Caco-2 (cell line): ENCODE measurements at places on chromosomes 5 and 9. TPM values are rescaled to one million over a fixed set of nuclear protein-coding genes. Genes with fewer than 3 reads are reported as not detected.

- DNase-seq, result no peak
These were observed 474.4 kb downstream of the RASEF start for GRCh38 chr9:82588301-82589180.

GRCh38 chr9:136372561-136373299, 739 bp downstream of the CARD9 start:
- DNase-seq, result peak; percentile 76

Gene DAB2IP
- total RNA-seq, result 18.0 and 26.0 TPM in 2 replicates

Gene TMEM215
- total RNA-seq, result not detected in 2 replicates

DNA sequence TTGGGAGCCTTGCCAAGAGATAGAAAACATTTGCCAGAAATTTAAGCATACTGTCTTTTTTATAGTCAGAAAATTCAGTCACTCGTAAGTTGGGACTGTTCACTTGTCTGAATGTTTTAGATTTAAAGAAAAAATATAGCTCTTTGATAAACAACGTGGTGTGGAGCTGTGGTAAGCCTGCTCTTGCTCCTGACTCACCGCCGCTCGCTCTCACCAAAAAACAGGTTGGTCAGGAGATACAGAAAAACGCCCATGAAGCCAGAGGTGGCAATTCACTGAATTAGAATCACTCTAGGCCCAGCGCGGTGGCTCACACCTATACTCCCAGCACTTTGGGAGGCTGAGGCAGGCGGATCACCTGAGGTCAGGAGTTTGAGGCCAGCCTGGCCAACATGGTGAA, 6.2 kb downstream of the LNPEP start:
- DNase-seq, result no peak

- DNase-seq, result no peak
These were observed 24.5 kb upstream of the GPR150 start for GRCh38 chr5:95595289-95595931.

Gene RLN1
- total RNA-seq, result 0.44 TPM in 1 of 2 replicates, not detected in the other

DNA sequence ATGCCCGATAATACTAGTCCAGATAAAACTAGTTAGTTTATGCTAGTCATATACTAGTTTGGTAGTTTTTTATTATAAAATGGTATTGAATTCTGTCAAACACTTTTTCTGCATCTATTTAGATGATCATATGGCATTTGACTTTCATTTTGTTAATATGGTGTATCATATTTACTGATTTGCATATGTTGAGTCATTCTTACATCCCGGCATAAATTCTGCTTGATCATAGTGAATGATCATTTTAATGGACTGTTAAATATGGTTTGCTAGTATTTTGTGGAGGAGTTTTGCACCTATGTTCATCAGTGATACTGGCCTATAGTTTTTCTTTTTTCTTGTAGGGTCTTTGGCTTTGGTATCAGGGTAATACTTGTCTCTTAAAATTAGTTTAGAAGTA, 365.6 kb downstream of the TAF11L14 start:
- no peak for DNase-seq

Gene GNA14
- total RNA-seq, result not detected in 2 replicates

Gene CDHR2
- total RNA-seq, result 0.19 and 0.59 TPM in 2 replicates

GRCh38 chr9:17017931-17018491, 116.8 kb upstream of the CNTLN start:
- DNase-seq, result no peak

GRCh38 chr9:12889402-12890106, 114.7 kb downstream of the LURAP1L start:
- no peak for DNase-seq

GRCh38 chr5:177372034-177372896, 12.0 kb upstream of the SLC34A1 start:
- DNase-seq, result no peak

Gene SLC6A18
- not detected in 2 replicates for total RNA-seq

DNA sequence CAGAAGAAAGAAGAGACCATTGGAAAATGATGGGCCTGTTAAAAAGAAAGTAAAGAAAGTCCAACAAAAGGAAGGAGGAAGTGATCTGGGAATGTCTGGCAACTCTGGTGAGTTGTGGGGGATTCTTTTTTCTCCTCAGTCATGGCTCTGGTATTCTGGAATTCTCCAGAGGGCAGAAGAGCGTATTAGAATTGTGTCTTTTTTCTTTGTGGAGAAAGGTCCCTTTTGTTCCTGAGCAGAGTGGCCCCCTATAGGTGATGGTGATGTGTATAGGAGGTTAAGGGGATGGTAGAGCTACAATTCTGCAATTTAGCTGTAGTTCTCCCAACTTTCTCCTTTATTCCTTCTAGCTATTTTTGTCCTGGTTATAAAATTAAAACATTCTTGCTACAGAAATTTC, 1.6 kb upstream of the DHFR start:
- peak; percentile 7 for DNase-seq

GRCh38 chr5:108620516-108620915, 127.2 kb upstream of the FER start:
- no peak for DNase-seq

Gene CNTFR
- 0.26 and 0.39 TPM in 2 replicates for total RNA-seq

Gene FAM151B
- 2.4 TPM in 2 replicates for total RNA-seq

DNA sequence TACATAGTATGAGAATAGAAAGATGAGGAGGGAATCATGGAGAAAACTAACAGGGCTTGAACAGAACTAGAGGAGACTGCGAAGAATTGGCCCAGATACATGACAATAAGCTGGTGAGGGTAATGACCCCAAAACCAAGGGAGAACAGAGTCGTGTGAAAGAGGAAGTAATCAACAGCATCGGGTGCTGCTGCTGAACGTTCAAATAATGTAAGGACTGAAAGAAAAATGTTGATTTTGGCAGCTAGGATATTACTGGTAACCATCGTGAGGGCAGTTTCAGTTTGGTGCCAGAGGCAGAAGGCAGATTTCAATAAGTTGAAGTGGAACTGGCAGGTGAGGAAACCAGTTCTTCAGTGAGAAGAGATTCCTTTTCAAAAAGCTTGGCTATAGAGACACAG, 66.8 kb upstream of the SMC2 start:
- DNase-seq, result no peak

DNA sequence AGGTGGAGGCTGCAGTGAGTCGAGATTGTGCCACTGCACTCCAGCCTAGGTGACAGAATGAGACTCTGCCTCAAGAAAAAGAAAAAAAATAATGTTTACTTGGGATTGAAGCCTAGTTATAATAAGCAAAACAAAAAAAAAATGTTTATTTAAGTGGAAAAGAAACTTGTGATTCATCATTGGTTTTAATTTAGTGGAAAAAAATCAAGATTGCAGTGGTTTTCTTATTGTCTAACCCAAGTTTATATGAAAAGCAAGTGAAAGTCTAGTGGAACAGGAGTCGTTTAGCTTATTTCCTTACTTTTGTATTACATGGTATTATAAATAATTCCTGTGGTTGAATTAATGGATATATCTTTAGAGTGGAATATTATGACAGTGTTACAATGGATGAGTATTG, 8.4 kb downstream of the CNOT8 start:
- no peak for DNase-seq

- no peak for DNase-seq
These were observed 171.4 kb upstream of the PLCXD3 start for GRCh38 chr5:41681840-41682239.

DNA sequence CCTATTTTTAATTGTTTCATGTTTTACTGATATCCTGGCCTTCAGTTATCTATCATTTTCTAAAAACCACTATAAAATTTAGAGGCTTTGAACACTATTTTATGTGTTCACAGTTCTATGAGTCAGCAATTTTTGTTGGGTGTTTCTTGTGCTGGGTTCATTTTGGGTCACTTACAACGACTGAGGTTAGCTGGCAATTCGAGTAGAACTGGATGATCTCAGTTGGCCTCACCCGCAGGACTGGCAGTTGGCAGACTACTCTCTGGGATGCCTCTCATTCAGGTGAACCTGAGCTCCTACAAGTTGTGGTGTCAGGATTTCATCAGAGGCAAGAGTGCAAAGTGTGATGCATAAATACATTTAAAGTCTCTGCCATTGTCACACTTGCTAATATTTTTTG, 151.0 kb upstream of the PAPPA start:
- no peak for DNase-seq

DNA sequence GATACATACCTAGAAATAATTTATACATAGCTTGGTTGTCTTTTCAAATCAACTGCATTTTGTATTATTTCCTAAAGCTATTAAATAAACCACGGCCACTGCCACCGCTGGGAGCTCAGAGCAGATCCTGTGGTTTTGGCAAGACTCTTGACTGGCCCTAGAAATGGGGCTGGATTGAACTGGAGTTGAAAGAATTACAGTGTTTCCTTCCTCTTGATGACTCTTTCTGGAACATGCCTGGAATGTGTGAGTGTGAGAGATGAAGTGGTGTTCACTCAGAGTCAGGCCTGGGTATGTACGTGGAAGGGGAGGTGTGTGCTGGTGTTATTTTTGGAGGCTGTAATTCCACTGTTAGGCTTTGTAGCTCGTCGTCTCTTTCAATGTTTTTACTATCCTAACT, 45.9 kb downstream of the TEK start:
- DNase-seq, result no peak

DNA sequence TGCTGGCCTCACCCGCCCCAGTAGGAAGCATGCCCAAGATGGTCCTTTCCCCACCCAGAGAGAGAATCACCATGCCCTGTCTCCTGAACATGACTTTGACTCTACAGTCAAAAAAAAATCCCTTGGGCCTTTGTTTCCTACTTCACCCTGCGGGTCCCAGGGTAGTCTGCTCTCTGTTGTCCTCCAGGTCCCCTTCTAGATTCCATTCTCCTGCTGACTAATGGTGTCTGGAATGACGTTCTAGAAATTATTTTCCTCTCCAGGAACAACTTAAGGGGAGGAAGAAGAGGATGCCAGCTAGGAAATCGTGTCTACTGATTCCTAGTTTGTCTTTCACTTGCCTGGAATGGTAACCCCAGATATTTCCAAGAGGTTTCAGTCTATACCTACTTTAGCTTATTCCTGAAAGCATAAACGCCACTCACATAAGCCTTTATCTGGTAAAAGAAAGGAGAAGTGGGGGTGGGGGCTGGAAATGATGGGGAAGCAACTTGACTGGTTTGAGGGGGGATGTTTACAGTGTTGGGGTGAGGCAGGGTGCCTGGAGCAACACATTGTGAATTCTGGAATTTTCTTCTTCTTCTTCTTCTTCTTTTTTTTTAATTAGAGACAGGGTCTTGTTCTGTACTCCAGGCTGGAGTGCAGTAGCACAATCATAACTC, 93.9 kb downstream of the SNX18 start:
- DNase-seq, result no peak

Gene EIF4E1B
- not detected in 2 replicates for total RNA-seq

GRCh38 chr9:135320943-135321342, 158.6 kb upstream of the PPP1R26 start:
- peak; percentile 9 for DNase-seq

DNA sequence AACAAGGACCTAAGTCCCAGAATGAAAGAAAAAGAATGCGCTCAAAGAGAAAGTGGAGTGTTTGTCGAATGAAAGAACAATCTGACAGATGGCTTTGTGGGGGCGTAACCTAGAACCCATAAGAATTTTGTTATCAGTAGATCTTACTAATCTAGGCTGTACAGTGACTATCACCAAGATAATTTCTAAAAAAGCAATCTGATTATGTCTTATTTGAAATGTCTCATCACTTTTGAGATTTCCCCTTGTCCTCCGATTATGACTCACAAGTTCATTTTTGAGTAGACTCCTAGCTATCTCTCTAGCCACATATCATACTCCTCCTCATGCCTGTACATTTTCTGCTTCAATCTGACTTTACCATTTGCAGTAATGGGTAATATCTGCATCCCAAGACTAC, 135.6 kb upstream of the SMARCA2 start:
- DNase-seq, result no peak

GRCh38 chr9:107212613-107213012, 70.5 kb upstream of the RAD23B start:
- DNase-seq, result no peak

DNA sequence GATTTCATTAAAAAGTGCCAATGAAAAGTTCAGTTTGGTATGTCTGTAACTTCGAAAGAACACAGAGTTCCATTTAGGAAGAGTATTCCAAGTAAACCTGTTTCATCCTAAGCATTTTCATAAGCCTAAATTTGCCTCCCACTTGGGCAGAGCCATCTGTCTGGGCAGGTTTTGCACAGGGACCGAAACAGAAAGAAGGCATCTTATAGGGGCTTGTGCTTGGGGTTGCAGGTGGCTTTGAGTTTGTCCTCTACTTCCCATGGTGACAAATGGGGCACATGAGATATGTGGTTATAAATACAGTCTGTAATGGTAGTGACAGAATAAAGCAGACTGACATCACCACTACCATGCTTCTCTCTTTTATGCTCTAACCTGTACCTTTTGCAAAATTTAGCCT, 63.7 kb downstream of the MCTP1 start:
- no peak for DNase-seq

GRCh38 chr5:74294231-74294705, 346.3 kb downstream of the ENC1 start:
- DNase-seq, result no peak

GRCh38 chr5:115179394-115180164, 9.9 kb upstream of the TRIM36 start:
- DNase-seq, result peak; percentile 29

Gene TTF1
- total RNA-seq, result 11.4 and 12.9 TPM in 2 replicates

DNA sequence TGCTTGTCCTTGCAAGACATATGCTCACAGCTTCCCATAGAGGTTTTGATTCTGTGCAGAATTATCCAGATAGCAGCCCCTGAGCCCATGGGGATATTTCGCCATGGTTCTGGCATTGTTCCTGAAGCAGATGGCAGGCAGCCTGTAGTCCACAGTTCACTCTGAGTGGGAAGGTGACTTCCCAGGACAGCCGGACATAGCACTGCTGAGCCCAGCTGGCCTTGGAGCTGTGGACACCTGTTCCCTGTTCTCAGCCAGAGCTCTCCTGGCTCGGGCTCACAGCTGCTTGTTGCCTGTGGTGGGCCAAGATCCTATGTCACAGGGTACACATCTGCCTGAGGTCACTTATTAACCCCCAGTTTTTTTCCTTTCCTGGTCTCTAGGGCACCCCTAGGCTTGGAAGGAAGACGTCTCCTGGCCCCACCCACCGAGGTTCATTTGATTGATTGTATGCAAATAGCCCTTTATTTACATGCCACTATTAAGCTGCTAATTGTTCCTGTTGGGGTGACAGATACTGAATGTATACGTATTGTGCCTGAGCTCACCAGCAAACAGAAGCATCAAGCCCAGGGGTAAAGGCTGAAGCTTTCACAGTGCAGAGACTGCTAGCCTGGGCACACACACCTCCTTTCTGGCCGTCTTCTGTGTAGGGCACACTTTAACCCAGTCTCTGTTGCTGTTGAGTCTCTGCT, 96.6 kb upstream of the DMRT1 start:
- DNase-seq, result no peak

DNA sequence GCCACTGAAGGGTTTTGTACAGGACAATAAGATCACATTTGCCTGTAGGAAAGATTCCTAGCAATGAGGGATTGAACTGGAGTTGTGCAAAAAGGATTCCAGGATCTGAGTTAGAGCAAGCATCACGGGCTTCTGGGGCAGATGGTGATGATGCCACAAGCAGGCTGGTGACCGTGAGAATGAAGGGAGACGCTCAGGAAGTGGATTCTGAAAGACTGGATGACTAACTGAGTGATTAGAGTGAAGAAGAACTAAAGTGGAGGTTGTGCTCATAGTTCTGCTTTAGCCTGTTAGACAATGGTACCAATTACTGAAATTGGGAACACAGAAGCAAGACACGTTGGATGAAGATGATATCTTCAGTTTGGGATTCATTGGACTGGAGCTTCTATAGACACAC, 168.2 kb downstream of the CD180 start:
- no peak for DNase-seq

GRCh38 chr5:4857761-4858160, 282.4 kb upstream of the ADAMTS16 start:
- DNase-seq, result no peak

Gene VPS13A
- 14.3 and 16.9 TPM in 2 replicates for total RNA-seq
